ENCODE measurements at places on chromosomes 3 and 15. TPM values are rescaled to one million over a fixed set of nuclear protein-coding genes. Genes with fewer than 3 reads are reported as not detected.

GRCh38 chr3:99659032-99659431, 20.6 kb downstream of the COL8A1 start:
- H3K36me3 ChIP-seq: no peaks in the 10 kb centered on the region
- H3K27ac ChIP-seq: no peak overlapping the region
- no peaks in the 10 kb centered on the region for H3K27me3 ChIP-seq
- H3K4me3 ChIP-seq: no peak overlapping the region
- DNase-seq: no peak
- no peaks in the 10 kb centered on the region for H3K4me1 ChIP-seq

DNA sequence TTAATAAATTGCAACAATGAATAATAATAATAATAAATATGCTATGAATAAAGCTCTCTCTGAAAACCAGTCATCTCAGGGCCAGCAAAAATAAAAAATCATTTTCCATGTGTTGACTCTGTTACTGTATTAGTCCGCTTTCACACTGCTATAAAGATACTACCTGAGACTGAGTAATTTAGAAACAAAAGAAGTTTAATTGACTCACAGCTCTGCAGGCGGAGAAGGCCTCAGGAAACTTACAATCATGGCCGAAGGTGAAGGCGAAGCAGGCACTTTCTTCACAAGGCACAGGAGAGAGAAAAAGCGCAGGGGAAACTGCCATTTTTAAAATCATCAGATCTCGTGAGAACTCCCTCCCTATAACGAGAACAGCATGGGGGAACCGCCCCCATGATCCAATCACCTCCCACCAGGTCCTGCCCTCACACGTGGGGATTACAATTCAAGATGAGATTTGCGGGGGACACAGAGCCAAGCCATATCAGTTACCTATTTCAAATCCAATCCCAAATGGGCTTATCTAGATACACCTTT, 224.1 kb downstream of the IGSF11 start:
- no peaks in the 10 kb centered on the region for H3K27me3 ChIP-seq
- H3K4me1 ChIP-seq: no peaks in the 10 kb centered on the region
- DNase-seq: no peak
- no peaks in the 10 kb centered on the region for H3K36me3 ChIP-seq

The CLEC3B gene
- 479 TPM for total RNA-seq

GRCh38 chr3:53084310-53085001, 38.6 kb upstream of the SFMBT1 start:
- H3K4me3 ChIP-seq: no peak overlapping the region
- DNase-seq: peak; percentile 38
- H3K4me1 ChIP-seq: no peaks in the 10 kb centered on the region
- no peak overlapping the region for H3K27ac ChIP-seq

GRCh38 chr3:115862849-115863248, 239.5 kb downstream of the GAP43 start:
- H3K27ac ChIP-seq: no peak overlapping the region
- H3K4me1 ChIP-seq: no peaks in the 10 kb centered on the region
- no peak for DNase-seq
- H3K36me3 ChIP-seq: no peaks in the 10 kb centered on the region

The MAGEL2 gene
- 0.33 TPM for total RNA-seq

- DNase-seq: no peak
- H3K4me3 ChIP-seq: no peak overlapping the region
- no peaks in the 10 kb centered on the region for H3K36me3 ChIP-seq
- no peaks in the 10 kb centered on the region for H3K27me3 ChIP-seq
These were observed 25.9 kb downstream of the CSTA start for GRCh38 chr3:122350814-122351418.

- DNase-seq: no peak
- H3K36me3 ChIP-seq: peaks cover 8% of the 10 kb centered on the region
- H3K4me3 ChIP-seq: no peak overlapping the region
These were observed 1131.5 kb downstream of the SI start for GRCh38 chr3:163946785-163947184.

The PLAAT1 gene
- 0.66 TPM for total RNA-seq

GRCh38 chr3:54957711-54958110, 29.9 kb upstream of the LRTM1 start:
- no peak for DNase-seq
- no peak overlapping the region for H3K4me3 ChIP-seq
- no peaks in the 10 kb centered on the region for H3K4me1 ChIP-seq
- no peaks in the 10 kb centered on the region for H3K27me3 ChIP-seq
- H3K27ac ChIP-seq: no peak overlapping the region

The STRC gene
- total RNA-seq: 0.64 TPM

GRCh38 chr15:75025107-75025506, 1.7 kb downstream of the PPCDC start:
- no peak overlapping the region for H3K27ac ChIP-seq
- H3K36me3 ChIP-seq: no peaks in the 10 kb centered on the region
- no peaks in the 10 kb centered on the region for H3K27me3 ChIP-seq

The FAM240A gene
- not detected for total RNA-seq

DNA sequence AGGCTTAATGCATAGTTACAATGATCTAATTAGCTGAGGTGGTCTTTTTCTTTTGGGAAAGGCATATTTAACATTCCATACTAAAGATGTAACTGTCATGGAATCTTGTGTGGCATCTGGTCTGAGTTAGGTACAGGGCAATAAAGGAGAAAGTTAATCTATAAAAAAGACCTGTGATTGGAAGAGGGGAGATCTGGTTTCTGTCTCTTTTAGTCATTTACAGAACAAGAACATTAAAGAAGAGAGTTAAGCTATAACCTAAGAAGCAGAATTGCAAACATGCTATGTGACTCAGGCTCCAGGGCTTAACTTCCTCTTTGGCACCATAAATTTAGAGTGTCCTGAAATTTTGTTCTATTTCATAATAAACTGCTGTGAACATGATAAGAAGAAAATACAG, 47.2 kb upstream of the MME start:
- no peaks in the 10 kb centered on the region for H3K36me3 ChIP-seq
- no peak overlapping the region for H3K4me3 ChIP-seq
- no peak overlapping the region for H3K27ac ChIP-seq
- H3K4me1 ChIP-seq: no peaks in the 10 kb centered on the region

GRCh38 chr3:197520311-197521276, 35.2 kb downstream of the BDH1 start:
- DNase-seq: no peak
- no peaks in the 10 kb centered on the region for H3K36me3 ChIP-seq
- H3K4me1 ChIP-seq: peaks cover 16% of the 10 kb centered on the region
- no peak overlapping the region for H3K4me3 ChIP-seq
- H3K27ac ChIP-seq: no peak overlapping the region

DNA sequence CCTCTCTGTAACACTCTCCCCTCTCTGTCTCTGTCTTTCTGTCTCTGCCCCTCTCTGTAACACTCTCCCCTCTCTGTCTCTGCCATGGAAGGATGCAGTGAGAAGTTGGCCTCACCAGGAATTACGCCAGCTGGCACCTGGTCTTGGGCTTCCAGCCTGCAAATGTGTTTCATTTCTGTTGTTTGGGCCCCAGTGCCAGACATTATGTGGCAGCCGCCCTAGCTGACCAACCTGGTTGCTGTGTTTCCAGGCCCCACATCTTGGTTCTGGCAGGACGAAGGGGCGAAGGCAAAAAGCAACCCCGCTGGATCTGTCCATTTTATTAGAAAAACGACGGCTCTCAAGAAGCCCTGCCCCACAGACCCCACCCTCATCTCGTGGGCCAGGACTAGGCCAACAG, 5.2 kb upstream of the ZXDC start:
- H3K36me3 ChIP-seq: no peaks in the 10 kb centered on the region
- H3K27me3 ChIP-seq: no peaks in the 10 kb centered on the region
- peaks cover 4% of the 10 kb centered on the region for H3K4me1 ChIP-seq
- peak overlapping the region; percentile 1 for H3K27ac ChIP-seq
- DNase-seq: no peak

The ILDR1 gene
- not detected for total RNA-seq

The ADAMTS7 gene
- total RNA-seq: 7.4 TPM

GRCh38 chr3:8103954-8104353, 397.7 kb upstream of the LMCD1 start:
- H3K4me1 ChIP-seq: no peaks in the 10 kb centered on the region
- H3K4me3 ChIP-seq: no peak overlapping the region
- no peaks in the 10 kb centered on the region for H3K36me3 ChIP-seq
- DNase-seq: no peak
- H3K27ac ChIP-seq: no peak overlapping the region
- H3K27me3 ChIP-seq: no peaks in the 10 kb centered on the region

The MINAR1 gene
- total RNA-seq: 1.0 TPM

The ISLR gene
- total RNA-seq: 88.0 TPM

DNA sequence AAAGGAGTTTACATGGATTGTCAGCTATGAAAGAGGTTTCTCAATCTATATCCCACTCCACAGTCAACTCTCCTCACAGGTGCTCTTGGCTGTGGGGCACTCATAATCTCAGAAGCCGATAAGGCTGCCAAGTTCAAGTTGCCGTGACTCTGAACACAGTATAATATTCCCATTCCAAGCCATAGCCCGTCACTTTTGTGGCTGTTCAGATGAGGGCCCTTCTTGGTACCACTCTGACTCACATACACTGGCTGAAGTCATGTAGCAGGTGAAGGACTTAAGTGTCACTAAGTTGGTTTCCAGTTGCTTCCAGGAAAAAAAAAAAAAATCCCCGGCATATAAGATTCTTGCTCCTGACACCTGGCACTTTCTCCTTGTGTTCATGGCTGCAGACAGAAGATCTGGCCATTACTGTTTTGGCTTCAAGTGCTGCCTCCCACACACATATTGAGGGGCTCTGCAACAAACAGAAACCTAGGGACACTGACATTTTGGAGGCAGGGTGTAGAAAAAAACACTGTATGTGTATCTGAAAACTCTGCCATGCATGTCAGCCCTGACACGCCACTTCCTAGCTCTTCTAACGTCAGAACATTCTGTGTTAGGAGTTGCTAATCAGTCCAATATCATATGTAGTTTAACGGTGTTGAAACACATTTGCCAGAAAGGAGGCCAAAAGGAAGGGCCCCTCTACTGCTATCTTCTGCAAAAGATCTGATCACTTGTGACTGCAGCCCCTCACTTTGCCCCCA, 170.2 kb upstream of the ICE2 start:
- H3K27ac ChIP-seq: no peak overlapping the region
- H3K27me3 ChIP-seq: no peaks in the 10 kb centered on the region
- H3K4me3 ChIP-seq: no peak overlapping the region
- H3K36me3 ChIP-seq: no peaks in the 10 kb centered on the region
- no peak for DNase-seq

- no peaks in the 10 kb centered on the region for H3K4me1 ChIP-seq
- DNase-seq: no peak
- H3K36me3 ChIP-seq: no peaks in the 10 kb centered on the region
- H3K27ac ChIP-seq: no peak overlapping the region
These were observed 18.3 kb upstream of the TMEM158 start for GRCh38 chr3:45244356-45244755.

The RASL12 gene
- total RNA-seq: 20.6 TPM

The CTXN2 gene
- not detected for total RNA-seq

The PRSS50 gene
- total RNA-seq: not detected

GRCh38 chr3:169618894-169619792, 44.4 kb downstream of the MECOM start:
- H3K36me3 ChIP-seq: no peaks in the 10 kb centered on the region
- H3K27ac ChIP-seq: no peak overlapping the region
- H3K27me3 ChIP-seq: no peaks in the 10 kb centered on the region
- H3K4me1 ChIP-seq: no peaks in the 10 kb centered on the region
- H3K4me3 ChIP-seq: no peak overlapping the region

DNA sequence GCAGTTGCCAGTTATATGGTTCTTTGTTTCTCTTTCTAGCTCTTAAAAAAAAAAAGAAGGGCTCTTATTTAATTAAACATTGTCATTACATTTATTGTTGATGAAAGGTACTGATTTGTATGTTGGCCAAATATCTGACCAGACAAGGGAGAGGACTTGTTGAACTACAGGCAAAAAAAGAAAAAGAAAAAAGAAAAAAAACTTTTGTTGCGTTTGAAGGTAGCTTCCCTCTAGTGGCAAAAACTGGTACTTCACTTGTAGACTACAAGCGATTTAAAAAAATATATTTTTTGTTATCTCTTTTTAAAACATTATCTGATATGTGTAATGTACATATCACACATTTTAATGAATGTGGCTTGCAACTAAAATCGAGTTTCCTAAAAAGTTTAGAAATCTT, 280.6 kb downstream of the ROBO2 start:
- H3K4me1 ChIP-seq: no peaks in the 10 kb centered on the region
- no peak overlapping the region for H3K27ac ChIP-seq
- H3K36me3 ChIP-seq: no peaks in the 10 kb centered on the region

DNA sequence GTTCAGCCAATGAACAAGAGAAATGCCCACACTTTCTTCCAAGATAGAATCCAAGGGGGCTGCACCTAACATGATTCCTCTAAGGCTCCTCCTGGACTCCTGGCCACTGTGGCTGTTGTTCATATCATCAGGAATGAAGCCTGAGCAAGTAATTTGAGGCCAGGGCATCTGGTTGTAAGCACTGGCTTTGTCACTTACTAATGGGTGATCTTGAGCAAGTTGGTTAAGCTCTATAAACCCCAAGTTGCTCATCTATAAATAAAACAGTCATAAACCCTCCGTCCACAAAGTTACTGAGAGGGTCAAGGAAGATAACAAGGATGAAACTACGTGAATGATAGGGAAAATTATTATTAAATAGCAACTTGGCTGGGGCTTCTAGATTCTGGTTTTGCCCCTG, 58.3 kb downstream of the CDC25A start:
- peak overlapping the region; percentile 91 for H3K27ac ChIP-seq
- no peak overlapping the region for H3K4me3 ChIP-seq
- H3K27me3 ChIP-seq: no peaks in the 10 kb centered on the region
- no peak for DNase-seq

The WDR49 gene
- total RNA-seq: 0.80 TPM

DNA sequence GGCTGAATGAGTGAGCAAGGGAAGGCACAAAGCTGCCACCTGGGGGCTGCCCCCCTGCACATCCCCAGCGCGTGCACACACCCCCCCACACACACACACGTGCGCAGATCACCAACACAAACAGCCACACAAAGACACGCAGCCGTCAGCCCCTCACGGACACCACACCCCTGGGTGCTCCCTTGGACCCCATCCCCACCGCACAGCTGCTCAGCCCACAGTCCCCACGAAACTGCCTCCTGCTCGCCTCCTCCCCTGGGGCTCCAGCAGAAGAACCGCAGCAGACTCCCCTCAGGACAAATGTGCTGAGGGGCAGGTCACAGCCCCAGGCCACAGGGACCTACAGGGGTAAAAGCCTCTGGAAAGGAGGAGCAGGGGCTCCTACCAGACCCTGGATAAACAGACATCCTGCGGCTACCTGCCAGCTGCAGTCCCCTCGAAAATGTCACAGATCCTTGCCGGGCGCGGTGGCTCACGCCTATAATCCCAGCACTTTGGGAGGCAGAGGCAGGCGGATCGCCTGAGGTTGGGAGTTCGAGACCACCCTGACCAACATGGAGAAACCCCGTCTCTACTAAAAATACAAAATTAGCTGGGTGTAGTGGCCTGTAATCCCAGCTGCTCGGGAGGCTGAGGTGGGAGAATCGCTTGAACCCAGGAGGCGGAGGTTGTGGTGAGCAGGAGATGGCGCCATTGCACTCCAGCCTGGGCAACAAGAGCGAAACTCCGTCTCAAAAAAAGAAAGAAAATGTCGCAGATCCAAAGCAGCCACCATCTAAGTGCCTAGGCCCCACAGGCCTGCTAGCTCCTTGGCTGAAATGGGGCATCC, 6.5 kb downstream of the TWF2 start:
- H3K4me1 ChIP-seq: peaks cover 13% of the 10 kb centered on the region
- no peak for DNase-seq
- H3K4me3 ChIP-seq: no peak overlapping the region
- no peaks in the 10 kb centered on the region for H3K27me3 ChIP-seq
- H3K36me3 ChIP-seq: peaks cover 6% of the 10 kb centered on the region
- no peak overlapping the region for H3K27ac ChIP-seq

The PP2D1 gene
- not detected for total RNA-seq

The PLSCR2 gene
- 0.73 TPM for total RNA-seq

Measured in breast epithelium (tissue), 4 donors.